ENCODE measurements at places on chromosomes 1 and 21.

GRCh38 chr1:212915245-212916091 is 34.9 kb upstream of the VASH2 start:
- DNase-seq = peak; percentile 6

DNA sequence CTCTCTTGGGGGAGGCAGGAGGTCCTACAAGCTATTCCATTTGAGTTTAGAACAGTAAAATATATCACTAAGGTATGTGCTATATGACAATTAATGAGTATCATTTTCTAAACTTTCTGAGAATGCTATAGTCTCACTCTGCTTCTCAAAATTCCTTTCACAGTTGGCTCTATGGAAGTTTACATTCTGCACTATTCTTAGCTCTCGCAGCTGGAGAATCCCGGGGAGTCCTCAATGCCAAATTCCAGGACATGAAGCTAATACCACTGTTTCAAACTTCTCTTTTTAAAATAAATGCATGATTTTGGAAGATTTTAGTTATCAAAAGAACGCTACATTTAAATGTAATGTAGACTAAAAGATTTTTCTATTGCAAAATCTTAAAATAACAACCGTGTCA is 22.4 kb upstream of the PALMD start:
- DNase-seq = no peak

DNA sequence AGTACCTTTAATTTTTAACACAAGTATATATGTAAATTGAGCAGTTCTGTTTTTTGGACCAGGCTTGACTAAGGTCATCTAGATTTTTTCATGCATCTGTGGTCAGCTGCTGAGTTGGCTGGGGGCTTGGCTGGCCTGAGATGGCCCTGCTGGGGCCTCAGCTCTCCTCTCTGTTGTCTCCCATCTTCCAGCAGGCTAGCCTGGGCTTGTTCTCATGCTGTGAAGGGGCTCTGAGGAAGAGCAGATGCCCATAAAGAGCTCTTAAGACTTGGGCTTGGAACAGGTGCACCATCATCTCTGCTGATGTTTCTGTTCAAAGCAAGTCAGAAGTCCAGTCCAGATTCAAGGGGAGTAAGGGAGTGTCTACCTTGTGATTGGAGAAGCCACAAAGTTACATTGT is 51.2 kb upstream of the TNR start:
- DNase-seq = no peak

DNA sequence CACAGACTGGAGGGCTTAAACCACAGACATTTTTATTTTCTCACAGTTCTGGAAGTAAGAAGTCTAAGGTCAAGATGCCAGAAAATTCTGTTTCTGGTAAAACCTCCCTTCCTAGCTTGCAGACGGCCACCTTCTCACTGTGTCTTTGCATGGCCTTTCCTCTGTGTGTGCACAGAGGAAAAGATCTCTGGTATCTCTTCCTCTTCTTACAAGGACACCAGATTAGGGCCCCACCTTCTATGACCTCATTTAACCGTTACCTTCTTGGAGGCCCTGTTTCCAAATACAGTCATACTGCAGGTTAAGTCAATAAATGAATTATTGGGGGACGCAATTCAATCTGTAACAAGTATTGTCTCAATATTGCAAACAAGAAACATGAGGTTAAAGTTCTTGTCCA is 63.0 kb upstream of the PRDX6 start:
- DNase-seq = no peak

DNA sequence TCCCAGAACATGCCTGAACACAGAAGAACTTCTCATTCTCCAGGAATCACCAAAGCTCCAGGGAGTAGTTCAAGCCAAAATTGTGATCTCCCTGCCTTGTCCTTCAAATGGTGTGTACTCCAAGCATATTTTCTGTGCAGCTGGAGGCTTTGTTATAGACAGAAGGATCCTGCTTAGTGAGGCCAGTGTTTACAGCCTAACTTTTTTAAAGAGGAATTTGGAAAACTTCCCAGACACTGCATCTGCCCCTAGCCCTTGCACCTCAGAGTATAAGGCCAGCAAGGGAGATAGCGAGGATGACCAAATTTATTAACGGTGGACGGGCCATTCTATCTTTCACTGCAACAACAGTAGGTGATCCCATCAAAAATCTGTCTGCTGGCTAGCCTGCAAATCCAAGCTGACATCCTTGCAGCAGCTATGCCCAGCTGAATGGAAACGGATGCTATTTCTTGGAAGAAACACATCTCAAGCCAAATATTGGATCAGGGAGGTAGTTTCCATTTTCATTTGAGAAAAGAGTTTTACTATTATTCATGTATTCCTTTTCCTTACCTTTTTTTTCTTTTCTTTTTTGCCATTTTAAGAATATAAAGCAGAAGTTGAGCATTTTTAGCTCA is 249.8 kb downstream of the USH2A start:
- no peak for DNase-seq

- DNase-seq = peak; percentile 2
Observed at GRCh38 chr1:3283849-3284248, 170.6 kb upstream of the ARHGEF16 start.

- no peak for DNase-seq
Observed at GRCh38 chr1:44685881-44686280, 11.4 kb downstream of the ARMH1 start.

- DNase-seq = no peak
Observed at GRCh38 chr1:201433609-201434008, 12.1 kb upstream of the TNNI1 start.

- no peak for DNase-seq
Observed at GRCh38 chr1:186511761-186512637, 51.1 kb upstream of the PDC start.

- no peak for DNase-seq
Observed at GRCh38 chr21:35450830-35451229, 401.7 kb upstream of the RUNX1 start.

GRCh38 chr1:85943526-85943925 is 213.0 kb downstream of the COL24A1 start:
- no peak for DNase-seq

- DNase-seq = no peak
Observed at GRCh38 chr1:34858901-34859445, 576 bp downstream of the SMIM12 start.

DNA sequence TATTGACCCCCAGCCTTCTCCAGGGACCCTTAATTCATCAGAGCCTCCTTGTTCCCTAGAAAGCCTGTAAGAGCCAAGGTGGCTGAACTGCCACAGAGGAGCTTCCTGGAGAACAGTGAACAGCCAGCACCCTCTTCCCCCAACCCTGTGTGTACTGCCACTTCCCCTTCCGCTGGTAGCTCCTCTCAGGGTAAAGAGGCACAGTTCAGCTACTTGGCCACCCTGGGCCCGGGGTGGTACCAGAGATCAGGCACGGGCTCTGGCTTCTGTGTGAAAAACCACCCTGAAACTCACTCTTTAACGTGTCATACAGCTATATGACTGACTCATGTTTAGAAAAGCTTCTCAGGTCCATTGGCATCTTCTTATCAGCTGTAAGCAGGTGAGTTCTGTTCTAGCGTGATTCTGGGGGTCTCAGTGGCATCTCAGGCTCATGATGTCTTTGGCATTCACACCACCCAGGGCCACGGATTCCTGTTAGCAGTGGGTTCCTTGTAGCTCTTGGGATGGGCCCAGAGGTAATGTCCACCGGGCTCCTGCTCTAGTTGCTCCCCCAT is 22.4 kb downstream of the ARMH1 start:
- DNase-seq = no peak

DNA sequence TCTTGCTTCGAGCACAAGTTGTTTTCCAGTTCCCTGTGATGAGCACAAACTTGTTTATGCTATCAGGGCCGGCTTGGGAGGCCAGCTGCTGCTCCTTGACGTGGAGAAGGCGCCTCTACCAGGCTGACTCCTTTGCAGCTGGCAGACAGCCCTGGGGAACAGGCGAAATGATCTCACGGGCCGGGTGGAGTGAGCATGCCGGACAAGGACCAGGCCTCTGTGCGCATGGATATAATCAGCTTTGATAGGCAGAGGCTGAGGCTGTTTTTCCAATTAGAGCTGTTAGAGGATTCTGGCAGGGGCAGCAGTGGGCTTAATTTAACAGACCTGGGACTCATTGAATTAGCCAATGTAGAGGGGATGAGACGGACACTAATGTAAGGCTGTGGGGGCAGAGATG is 38.9 kb downstream of the FAM163A start:
- no peak for DNase-seq

DNA sequence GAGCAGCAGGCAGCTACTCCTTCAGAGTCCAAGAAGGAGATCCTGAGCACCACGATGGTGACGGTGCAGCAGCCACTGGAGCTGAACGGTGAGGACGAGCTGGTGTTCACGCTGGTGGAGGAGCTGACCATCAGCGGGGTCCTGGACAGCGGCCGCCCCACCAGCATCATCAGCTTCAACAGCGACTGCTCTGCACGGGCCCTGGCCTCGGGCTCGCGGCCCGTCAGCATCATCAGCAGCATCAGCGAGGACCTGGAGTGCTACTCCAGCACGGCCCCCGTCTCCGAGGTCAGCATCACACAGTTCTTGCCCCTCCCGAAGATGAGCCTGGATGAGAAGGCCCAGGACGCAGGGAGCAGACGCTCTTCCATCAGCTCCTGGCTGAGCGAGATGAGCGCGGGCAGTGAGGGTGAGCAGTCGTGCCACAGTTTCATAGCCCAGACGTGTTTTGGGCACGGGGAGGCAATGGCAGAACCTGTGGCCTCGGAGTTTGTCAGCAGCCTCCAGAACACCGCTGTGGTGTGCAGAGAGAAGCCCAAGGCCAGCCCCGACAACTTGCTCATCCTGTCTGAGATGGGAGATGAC is 531.8 kb downstream of the KIF26B start:
- DNase-seq = no peak

GRCh38 chr1:235423214-235423652 is 56.0 kb downstream of the TBCE start:
- no peak for DNase-seq

DNA sequence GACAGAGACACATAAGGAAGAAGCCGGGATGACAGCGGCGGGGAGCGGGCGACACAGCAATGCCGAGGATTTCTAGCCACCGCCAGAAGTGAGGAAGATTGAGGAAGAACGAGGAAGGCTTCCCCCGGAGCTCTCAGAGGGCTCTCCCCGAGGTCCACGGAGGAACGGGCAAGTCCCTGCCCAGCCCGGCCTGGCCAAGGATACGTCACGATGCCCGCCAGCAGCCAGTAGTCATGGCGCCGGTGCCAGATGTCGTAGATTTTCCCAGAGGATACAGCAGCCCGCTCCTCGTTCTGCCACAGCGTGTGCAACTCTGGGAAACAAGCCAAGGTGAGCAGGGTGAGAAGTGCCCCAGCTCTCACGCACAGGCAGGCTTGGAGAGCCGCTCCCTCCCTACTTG is 65.9 kb downstream of the KCNAB2 start:
- no peak for DNase-seq

GRCh38 chr1:31666263-31666963 is 21.7 kb upstream of the PEF1 start:
- no peak for DNase-seq

DNA sequence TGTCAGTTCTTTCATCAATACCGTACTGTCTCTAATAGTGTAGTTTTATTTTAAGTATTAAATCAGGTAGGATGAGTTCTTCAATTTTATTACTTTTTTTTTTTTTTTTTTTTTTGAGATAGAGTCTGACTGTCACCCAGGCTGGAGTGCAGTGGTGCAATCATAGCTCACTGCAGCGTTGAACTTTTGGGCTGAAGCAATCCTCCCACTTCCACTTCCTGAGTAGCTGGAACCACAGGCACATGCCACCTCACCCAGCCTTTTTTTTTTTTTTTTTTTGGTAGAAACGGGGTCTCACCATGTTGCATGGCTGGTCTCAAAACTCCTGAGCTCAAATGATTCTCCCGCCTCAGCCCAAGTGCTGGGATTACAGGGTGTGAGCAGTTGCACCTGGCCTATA is 44.3 kb downstream of the INAVA start:
- DNase-seq = no peak

DNA sequence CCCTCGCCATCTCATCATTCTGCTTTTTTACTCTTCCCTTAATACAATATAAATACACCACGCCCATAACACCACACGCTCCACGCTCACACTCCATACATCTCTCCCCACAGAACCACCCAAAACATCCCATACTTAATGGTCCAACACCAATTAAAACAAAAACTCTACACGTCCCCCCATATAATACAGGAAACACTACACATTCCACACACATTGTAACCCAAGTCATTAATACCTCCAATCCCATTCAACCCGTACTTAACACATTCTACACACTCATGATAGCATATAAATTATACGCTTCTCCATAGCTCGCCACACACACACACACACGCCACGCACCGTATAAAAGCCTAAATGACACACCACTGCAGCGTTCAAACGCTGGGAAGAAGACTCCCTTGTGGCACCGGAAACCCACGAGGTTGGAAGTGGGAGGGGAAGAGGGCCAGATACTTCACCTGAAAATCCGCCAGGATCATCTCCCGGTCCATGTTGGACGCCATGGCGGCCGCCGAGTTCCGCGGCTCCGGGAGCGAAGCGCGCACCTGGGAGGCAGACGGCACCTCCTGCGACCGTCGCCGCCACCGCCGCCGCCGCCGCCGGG is 659 bp downstream of the FAF1 start:
- DNase-seq = peak; percentile 48

GRCh38 chr21:37792046-37792445 is 124.2 kb downstream of the KCNJ6 start:
- DNase-seq = no peak

DNA sequence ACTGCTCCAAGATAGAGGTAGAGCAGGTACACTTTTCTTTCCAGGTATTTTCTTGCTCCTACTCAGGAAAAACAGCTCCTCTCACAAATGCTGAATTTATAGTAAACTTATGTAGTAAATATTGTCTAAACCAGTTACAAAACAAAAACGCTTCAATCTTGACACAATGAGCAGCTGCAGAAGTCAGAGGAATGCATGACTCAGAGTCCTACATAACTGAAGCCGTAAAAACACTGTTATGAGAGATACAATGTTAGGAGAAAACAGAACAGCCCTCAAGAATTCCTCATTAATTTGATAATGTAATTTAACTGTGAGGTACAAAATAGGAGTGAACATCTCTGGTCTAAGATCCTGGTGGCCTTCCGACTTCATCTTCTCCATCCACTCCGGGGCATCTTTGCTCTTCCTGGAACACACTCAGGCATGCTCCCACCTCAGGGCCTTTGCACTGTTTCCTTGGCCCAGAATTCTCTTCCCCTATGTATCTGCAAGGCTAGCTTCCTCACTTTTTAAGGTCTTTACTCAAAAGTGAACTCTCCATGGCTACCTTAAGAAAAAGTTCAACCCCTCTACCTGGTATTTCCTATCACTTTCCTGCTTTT is 138.5 kb downstream of the SLC45A1 start:
- no peak for DNase-seq

- DNase-seq = no peak
Observed at GRCh38 chr1:10456661-10457060, 6.8 kb downstream of the CORT start.

All from G401 (cell line).